Bone marrow (tissue), 2 donors: ENCODE measurements at places on chromosomes 5 and 9.

DNA sequence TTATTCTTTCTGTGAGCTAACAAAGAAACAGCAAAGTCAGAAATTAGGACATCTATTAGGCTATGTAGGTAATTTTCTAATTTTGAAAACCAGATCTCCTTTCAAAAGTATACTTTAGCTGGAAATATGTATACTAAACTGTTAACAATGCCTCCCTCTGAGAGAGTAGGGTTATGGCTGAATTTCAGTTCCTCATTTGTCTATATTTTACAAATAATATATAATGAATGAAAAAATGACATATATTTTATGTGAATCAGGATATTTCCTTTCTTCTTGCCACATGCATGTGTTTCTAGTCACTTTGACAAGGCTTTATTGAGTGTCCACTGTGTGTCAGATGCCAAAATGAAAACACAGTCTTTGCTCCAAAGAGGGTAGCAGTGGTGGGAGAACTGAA, 15.4 kb downstream of the HACD4 start:
- no peak for DNase-seq

DNA sequence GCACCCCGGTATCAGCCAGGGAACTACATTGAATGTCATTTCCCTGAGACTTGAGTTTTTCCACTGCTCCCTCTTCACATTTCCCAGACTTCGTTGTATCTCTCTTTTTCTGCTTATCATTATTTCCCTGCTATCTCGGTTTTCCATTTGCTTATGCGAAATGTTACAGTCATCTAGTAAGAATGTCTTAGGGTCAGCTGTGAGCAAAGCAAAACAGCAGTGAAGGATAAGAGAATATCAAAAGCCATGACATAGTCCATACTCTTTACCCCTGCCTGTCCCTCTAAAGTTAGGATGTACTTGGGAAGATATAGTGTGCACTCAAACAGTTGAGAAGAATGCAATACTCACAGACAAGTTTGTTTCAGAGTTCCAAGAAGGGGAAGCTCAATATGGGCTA, 88.7 kb downstream of the ITGA1 start:
- no peak for DNase-seq

DNA sequence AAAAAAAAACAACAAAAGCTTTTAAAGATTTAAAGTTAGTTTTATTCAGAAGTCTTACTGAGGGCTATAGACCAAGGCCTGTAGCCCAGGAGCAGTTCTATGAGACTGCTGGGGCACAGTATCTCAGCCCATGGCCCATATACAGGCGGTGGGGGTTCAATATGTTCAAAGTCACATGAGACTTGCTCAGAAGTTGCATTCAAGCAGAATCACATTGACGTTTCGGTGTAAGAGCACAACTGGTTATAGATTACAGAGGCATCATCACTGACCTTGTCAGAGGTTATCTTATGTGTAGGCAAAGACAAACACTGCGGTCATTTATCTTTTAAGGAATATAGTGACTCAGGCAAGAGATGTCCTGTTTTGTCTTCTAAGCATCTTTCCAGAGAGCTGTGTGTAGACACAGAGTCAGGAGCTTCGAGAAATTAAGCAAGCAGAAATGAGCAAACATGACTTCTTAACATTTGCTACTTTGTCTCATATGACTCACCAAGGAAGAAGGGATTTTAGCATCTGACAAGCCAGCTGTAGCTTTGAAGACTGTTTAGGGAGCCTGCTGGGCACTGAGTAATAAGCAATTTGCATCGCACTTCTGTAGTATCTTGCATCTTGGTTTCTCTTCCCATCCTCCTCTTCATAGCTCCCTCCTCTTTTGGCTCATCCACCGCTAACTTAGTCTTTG, 12.9 kb upstream of the F2RL1 start:
- no peak for DNase-seq

- no peak for DNase-seq
Observed at GRCh38 chr5:90171466-90171865, 238.1 kb downstream of the CETN3 start.

DNA sequence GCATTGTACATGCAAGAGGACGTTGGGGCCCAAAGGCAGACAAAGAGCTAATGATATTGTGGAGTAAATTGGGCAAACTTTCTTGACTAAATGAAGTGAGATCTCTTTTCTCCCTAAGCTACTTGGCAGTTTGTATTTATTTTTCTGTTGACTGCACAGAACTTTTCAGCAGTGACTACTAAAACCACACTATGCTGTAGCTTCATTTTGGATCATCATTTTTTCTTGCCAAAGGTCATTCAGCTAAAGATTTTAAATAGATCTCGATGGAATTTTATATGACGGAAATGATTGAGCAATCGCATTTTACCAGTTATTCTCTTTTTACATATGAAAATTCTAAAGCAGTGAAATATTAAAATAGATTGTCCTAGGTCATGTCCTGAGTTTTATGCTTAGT, 286.1 kb upstream of the ACTBL2 start:
- no peak for DNase-seq

- DNase-seq = no peak
Observed at GRCh38 chr9:74821636-74822035, 66.1 kb downstream of the TRPM6 start.

GRCh38 chr9:91580136-91580535, 156.5 kb upstream of the NFIL3 start:
- no peak for DNase-seq

DNA sequence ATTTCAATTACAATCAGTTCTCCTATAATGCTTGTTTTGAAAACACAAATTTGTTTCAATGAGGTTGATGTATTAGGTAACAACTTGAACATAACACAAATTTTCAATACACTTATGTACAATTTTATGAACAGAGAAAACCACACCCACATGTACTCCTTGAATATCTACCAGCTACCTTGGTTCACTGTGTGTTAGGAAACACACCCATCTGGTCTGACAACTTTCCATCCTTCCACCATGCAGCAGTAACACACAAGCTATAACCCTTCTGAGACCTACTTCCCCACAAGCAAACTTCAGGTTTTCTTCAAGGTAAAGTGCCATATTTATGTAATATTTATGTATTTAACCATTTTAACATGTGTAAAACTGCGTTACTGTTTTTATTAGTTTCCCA, 36.4 kb upstream of the UBQLN1 start:
- DNase-seq = no peak

GRCh38 chr5:126066836-126067235, 356.4 kb upstream of the GRAMD2B start:
- peak; percentile 17 for DNase-seq

- no peak for DNase-seq
Observed at GRCh38 chr5:177457852-177458681, 11.5 kb downstream of the PRR7 start.

- no peak for DNase-seq
Observed at GRCh38 chr5:162283609-162284008, 216.0 kb downstream of the GABRG2 start.

- no peak for DNase-seq
Observed at GRCh38 chr5:163440954-163441353, 3.6 kb downstream of the CCNG1 start.

- no peak for DNase-seq
Observed at GRCh38 chr5:126137891-126138280, 285.3 kb upstream of the GRAMD2B start.

DNA sequence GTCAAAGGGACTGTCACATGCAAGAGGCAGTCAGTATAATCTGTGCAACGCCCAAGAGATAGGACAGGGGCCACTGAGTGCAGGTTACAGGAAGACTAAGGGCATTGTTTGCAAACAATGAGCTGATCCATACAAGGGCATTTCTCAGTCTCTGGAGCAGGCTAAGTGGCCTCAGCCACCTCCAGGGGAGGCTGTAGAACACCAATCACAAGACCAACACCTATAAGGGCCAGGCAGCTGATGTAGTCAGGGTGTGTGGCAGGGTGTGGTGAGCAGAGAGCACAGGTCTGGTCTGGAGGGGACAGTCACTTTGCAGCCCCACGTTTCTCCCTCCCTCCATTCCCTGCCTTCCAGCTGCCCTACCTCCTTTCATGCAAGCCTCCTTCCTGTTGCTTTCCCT, 83.2 kb upstream of the ADRA1B start:
- DNase-seq = no peak
